ENCODE measurements at places on chromosomes 7 and 10. TPM values are rescaled to one million over a fixed set of nuclear protein-coding genes. Genes with fewer than 3 reads are reported as not detected.

The CALHM1 gene
- total RNA-seq, result 2.4 TPM

The NODAL gene
- total RNA-seq, result not detected

The C10orf67 gene
- total RNA-seq, result 0.90 TPM

The TUBB8 gene
- not detected for total RNA-seq

The NAT16 gene
- total RNA-seq, result 1.5 TPM

Data from dorsolateral prefrontal cortex (tissue), 122 donors.